ENCODE measurements at places on chromosomes 6 and 20.

GRCh38 chr6:42030585-42031506 is 19.5 kb upstream of the TAF8 start:
- DNase-seq: no peak

- no peak for DNase-seq
Observed at GRCh38 chr6:46015119-46015968, at the start of gene CLIC5. Gene CLIC5 (minus strand): TSS chr6:46015860. CDS start chr6:46015542, 318 bp downstream.

DNA sequence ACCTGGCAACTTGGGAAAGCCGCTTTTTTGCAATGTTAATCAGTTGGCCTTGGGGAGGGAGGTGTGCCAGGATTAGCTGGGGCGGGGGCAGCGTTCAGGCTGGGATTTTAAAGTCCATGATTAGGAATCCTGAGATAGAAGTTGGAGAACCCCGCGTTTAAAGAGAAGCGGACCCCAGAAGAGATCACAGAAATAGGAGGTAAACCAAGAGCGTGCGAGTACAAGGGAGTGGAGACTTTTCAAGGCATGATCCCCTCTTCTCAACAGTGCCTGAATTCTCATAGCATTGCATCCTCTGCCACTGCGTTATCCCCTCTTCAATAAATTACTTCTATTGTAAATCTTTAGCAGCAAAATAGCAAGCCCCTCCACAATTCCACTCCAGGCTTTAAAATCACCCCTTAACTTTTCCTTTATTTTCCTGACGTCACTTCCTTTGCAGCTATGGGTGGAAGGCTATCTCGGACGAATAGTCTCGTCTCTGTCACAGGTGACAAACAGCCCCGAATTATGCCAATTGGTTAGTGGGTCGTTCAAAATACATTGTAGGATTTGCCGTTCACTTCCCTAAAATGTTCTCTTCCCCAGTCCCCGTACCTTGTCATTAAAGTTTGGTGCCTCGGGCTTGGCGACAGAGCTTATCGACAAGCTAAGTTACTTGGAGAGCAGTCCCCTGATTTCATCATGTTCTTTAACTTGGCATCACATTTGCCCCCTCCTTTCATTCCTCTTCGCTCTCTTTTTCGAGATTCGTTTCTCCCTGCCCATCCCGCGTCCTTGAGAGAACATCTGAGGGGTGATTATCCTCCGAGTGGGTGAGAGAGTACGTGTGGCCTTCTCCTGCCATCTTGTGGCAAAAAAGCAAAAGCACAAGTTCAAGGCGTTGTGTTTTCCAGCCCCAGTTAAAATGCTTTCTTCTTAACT is 17.1 kb downstream of the OR2B2 start:
- no peak for DNase-seq

GRCh38 chr20:15166744-15167143 is 829.3 kb upstream of the FLRT3 start:
- no peak for DNase-seq

DNA sequence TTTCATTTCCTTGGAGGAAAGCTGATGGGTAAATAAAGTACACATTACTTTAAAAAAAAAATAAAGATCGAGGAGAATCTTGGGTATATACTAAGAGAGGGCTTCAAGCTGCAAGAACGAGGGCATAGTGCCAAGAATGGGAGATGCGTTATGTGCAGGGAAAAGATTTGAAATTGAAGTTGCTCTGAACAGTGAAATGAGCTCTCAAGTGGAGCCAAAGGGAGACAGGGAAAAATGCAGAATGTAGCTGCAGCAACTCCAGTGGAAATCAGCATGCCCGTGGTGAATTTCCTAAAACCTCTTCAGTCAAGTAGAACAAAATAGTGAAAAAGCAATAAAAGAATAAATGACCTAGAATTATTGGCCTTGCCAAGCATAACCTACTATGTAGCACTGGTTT is 11.4 kb upstream of the COL9A1 start:
- DNase-seq: no peak

GRCh38 chr6:163944897-163945296 is 530.4 kb downstream of the QKI start:
- no peak for DNase-seq

DNA sequence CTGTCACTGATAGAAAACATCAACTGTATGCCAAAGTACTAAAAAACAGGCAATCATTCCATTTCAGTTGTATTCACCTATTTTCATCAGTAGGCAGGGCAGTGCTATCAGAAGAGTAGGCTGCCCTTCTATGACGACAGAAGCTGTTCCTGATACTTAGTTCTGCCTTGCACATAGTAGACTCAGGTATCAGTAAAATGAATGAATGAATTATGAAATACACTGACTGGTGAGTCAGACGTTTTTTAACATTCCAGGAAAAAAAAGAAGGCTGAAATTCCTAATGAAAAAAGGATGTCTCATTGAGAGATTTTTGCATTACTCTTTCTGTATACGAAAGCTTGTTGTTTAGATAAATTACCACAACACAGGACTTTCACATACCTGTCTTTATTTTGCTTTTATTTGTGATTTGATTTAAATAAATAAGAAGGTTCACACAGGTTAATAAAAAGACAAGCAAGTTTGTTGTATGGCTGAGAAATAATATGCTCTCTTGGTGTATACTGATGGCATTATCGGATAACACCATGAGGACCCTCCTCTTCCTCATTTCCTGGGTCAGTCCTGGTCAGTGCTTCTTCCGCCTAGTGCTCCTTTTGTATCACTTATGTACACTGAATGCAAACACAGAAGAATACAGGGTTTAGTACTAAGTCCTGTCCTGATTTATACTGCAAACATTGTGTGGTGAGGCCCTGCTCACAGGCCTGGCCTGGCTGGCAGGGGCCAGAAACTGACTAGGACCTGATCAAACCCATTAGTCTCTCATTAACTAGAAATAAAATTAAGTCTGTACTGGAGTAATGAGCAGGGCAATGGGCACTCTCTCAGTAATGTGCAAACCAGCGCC is 39.4 kb upstream of the SPDEF start:
- no peak for DNase-seq

DNA sequence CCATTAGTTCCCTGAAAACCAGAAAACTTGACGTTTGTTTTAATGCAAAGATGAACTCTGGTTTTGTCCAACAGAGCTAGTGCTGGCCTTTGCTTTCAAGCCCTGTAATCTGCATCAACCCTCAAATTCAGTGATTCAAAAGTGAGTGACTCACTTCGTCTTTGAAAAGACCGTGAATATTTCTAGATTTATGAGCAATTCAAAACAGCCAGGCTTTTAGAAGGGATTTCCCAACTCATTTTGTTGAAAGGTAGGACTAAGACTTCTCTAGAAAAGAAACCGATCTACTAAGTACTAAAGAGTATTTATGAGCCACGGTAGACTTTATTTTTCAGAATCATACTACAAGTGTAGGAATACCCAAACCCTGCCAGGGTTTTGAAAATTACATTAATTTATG is 121.5 kb downstream of the UST start:
- no peak for DNase-seq

- no peak for DNase-seq
Observed at GRCh38 chr6:10733151-10733715, 10.4 kb downstream of the TMEM14C start.

DNA sequence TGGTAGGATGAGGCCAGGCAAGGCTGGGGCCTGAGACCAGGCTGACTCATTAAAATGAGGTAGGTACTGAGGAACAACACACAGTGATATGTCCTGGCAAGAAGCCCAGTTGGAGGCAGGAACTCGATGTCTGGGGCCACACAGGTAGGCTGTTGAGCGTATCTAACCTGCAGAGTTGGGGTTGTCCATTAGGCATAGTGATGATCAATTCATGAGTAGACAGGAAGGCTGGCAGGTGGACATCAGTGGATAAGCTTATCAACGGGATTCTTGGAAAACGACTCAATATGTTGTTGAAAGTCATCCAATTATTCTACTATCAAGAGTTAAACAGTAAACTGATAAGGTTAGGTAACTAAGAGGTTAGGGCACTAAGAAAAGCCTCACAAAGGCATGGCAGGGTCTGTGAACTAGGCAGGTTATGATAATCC is 193.2 kb upstream of the COL21A1 start:
- no peak for DNase-seq

GRCh38 chr6:151257985-151258445 is 18.2 kb downstream of the AKAP12 start:
- no peak for DNase-seq

DNA sequence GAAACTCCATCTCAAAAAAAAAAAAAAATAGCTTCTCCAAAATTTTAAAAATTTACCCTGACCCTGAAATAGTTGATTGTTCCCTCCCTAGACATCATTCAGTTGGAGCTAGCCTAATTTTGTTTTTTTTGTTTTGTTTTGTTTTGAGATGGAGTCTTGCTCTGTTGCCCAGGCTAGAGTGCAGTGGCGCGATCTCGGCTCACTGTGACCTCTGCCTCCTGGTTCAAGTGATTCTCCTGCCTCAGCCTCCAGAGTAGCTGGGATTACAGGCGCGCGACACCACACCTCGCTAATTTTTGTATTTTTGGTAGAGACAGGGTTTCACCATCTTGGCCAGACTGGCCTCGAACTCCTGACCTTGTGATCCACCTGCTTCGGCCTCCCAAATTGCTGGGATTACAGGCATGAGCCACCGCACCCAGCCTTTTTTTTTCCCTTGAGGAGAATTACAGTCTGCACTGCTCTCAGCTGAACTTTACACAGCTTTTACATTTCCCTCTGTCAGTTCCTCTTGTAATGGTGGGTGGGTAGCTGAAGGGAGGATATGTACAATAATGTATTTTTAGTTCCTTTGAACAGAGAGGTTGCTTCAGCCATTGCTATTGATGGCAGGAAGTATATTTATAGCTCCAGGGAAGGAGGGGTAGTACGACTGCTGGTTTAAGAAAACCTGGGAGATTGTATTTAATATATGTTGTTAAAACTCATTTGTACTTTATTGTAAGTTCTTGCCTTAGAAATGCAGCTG is 27.7 kb downstream of the PTPRA start:
- no peak for DNase-seq

DNA sequence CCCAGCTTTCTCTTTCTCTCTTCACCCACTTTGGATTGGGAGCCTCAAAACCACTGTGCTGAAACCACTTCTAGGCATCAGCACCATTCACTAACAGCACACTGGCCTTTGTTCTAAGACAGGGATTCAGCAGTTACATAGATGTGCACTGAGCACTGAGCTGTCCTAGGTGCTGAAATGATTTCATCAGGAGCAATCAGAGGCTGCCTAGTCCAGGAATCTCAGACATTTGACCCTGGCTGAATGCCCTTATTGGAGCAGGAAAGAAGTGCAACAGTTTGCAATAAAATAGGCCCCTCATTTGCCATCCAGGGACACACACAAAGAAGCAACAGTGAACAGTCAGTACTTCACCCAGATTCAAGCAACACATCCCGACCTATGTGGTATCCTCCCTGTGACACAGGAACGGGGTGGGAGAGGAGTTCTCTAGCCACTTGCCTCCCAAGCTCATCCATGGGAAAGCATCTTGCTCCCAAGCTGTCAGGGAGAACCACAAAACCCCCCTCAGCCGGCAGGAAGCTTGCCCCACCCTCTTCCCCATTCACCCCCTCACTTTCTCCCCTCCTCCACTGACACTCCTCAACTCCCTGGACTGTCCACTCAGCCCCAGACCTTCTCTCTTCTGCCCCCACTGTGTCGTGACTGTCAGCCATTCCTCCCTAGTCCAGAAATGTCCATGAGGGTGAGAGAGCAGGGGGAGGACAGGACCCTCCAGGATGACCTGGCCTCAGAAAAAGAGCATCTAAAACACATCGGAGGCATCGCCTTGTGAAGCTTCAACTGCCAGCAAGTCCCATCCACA is 304.4 kb downstream of the PREX1 start:
- DNase-seq: no peak

GRCh38 chr6:99282479-99283062 is 66.9 kb downstream of the FAXC start:
- DNase-seq: no peak

DNA sequence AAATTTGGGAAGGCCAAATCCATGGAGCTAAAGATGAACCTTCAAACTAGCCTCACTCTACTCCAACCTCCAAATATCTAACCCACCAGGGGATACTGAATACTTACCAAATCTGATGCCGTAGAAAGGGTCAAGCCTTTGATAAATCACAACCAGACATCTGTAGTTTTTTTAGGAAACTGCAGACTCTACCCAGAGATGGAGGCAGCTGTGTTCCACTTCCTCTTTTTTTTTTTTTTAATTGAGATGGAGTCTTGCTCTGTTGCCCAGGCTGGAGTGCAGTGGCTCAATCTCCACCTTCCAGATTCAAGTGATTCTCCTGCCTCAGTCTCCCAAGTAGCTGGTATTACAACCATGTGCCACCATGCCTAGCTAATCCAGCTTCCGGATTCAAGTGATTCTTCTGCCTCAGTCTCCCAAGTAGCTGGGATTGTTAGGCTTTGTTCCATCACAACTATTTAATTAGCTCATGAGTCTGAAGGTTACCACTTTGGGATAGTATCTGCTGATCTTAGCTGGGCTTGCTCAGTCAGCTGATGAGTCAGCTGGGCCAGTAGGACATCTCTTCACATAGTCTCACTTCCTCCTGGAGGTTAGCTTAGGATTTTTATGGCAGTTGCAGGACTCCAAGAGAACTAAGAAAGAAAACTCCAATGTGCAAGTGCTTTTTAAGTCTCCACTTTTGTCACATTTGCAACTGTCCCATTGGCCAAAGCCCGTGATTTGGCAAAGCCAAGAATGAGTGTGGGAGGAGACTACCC is 13.3 kb downstream of the FRK start:
- no peak for DNase-seq

- no peak for DNase-seq
Observed at GRCh38 chr6:160974304-160974771, 17.2 kb upstream of the MAP3K4 start.

GRCh38 chr6:159008656-159009288 is 8.8 kb upstream of the RSPH3 start:
- no peak for DNase-seq

GRCh38 chr6:91173186-91173585 is 586.3 kb upstream of the MAP3K7 start:
- DNase-seq: no peak

- no peak for DNase-seq
Observed at GRCh38 chr20:2697768-2698167, 5.2 kb downstream of the EBF4 start.

GRCh38 chr20:3697588-3698305 is 14.7 kb downstream of the SIGLEC1 start:
- no peak for DNase-seq

GRCh38 chr6:97282238-97282725 is 734 bp downstream of the MMS22L start:
- no peak for DNase-seq

- DNase-seq: no peak
Observed at GRCh38 chr6:160173806-160174527, 52.4 kb downstream of the SLC22A1 start.

GRCh38 chr6:8990075-8990474 is 554.7 kb upstream of the SLC35B3 start:
- DNase-seq: no peak

GRCh38 chr20:59672576-59672975 is 68.2 kb downstream of the PHACTR3 start:
- DNase-seq: no peak
